ENCODE measurements at places on chromosomes 5 and 9.

DNA sequence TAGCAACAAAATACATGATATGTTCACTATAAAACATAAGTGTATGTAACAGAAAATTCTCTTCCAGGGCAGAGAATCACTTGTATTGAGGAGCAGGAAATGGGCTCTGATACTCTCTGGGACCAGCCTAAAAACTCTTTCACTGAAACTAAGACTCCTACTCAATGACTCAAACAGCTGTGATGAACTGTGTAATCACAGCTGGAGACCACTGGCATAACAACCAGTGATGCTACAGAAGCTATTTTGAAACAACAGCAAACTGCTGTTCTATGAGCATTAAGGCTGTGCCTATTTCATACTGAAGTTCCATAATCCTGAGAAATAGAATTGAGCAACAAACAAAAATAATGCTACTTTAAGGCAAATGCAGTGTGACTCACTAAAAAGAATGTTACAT lies 594.0 kb downstream of the HINT1 start:
- no peak for DNase-seq

DNA sequence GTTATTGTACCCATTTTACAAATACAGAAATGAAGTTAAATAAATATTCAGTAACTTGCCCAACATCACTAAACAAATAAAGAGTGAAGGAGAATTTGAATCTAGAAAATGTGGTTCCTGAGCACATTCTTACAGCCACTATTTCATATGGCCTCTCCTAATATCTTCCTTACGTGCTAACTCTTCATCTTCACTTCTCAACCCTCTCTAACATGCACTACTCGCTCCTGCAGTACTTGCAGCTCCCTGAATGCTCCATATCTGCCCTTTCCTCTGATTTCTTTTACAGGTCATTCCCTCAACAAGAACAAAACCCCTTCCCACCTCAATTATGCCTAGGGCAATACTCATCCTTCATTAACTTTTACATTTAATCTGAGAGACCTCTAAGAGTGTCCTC lies 711.5 kb downstream of the CETN3 start:
- no peak for DNase-seq

DNA sequence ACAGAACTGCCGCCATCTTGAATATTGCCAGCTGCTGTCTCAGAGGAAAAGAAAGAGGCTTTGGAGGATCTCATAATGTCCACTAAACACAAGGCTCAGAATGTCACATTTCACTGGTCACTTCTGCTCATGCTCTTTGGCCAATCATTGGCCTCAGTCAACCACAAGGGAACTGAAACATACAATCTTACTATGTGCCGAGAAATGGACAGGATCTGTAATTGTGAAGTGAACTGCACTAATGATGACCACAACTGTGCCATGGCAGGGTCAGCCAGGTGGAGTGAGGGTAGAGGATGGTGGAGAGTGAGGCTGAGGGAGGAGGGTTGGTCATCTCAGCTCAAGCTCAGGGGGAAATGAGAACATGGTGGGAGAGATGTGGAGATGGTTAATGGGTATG lies 32.8 kb downstream of the GDNF start:
- no peak for DNase-seq

GRCh38 chr5:153445875-153446579 lies 44.4 kb upstream of the GRIA1 start:
- DNase-seq, result no peak

DNA sequence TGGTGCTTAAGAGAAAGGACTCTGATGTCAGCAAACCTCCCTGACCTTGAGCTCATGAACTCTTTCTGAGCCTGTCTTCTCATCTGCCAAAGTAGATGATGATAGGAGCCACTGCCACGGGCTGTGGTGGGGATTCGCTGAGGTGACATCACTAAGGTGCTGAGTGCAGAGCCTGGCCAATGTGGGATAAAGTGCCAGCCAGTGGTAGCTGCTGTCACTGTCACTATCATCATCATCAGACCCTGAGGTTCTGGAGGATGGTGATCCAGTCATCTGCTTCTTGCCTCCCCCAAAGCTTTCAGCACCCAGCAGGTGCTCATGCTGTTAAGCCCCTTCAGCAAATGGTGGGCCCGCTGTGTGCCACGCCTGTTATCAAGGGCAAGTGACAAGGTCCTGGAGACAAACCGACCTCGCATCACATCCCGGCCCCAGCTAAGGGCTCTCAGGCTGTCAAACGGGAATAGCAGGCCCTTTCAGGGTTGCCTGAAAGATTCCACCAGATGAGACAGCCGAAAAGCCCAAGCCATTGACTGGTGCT lies 6.4 kb downstream of the FPGS start:
- DNase-seq, result no peak

DNA sequence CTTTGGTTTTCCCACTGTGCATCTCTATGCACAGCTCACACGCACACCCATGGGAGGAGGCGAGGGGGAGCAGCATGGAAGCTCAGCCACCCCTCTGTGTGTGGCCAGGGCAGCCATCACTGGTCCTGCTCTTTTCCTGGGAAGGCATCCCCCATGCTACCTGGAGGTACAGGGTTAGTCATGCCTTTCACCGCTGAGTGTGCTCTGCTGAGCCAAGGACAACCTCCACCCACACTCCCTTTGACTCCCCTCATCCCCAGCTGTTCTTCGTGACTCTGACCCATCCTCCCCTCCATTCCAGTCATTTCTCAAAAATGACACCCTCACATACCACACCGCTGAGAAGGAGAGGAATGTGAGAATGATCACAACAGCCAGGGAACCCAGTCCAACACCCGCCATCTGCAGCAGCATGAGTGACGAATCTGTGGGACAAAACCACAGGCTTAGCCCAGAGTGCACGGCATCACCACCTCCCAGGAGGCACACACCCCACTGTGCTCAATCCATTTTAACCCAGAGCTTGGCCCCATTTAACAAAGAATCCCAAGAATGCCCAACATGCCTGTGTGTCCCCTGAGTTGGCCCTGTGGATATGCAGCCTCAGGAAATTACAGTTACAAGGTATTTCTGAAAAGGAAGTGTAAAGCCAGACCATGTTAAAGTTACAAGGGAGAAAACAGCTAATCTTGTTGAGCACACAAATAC lies 133.4 kb downstream of the SUSD1 start:
- DNase-seq, result no peak

GRCh38 chr9:27791311-27791710 lies 218.0 kb upstream of the C9orf72 start:
- DNase-seq, result no peak

DNA sequence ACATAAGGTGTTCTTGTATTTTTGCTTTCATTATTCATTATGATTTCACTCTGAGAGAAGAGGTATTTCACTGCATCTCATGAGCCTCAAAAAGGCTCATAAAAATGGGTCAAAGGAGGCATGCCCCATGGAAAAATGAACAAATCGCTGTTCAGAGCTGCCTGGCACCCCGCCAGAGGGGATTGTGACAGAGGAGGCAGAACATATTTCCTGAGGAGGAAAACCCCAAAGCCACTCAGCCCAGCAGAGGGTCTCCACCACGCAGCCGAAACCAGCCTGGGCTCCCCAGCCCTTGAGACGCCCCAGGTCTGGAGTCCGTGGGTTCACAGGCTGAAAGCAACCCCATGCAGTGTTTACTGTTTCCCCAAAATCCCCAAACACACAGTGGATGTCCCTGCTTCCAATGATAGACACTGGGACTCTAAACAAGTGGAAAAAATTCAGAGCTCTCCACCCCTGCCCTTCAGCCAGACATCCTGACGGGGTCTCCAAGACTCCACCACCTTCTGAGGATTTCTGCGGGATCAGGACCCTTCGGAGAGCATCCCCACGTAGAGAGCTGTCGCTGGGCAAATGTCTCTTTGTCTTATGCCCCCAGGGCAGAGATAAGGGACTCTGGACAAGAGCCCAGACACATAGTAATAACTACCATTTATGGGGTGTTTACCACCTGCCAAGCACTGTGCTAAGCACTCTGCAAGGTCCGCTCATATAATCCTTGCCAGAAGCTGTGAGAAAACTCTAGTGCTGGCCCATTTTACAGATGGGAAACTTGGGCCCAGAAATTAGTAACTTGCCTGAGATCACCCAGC lies 122.3 kb downstream of the PAX5 start:
- no peak for DNase-seq

DNA sequence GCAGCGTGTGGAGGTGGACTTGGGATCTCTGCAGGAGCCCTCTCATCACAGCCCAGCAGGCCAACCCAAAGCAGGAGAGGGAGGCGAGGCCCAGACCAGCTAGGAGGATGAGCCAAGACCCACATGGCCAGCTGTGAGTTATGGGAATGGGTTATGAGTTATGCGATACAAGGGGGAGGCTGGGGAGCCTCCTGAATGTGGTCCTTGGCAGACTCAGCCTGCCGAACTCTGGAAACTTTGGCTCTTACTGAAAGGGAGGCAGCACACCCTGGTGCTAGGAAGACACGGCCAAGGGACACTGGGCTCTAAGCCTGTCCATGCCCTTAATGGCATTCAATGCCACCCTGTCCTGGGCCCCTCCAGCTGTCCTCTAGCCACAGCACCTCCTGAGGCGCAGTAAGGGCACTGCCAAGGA lies 7.7 kb upstream of the VAV2 start:
- DNase-seq, result no peak

- no peak for DNase-seq
Observed at GRCh38 chr5:82817897-82818676, 259.1 kb downstream of the TMEM167A start.

GRCh38 chr5:156094001-156094400 lies 233.0 kb upstream of the SGCD start:
- peak; percentile 6 for DNase-seq

GRCh38 chr5:154776167-154776566 lies 21.0 kb downstream of the LARP1 start:
- no peak for DNase-seq

GRCh38 chr5:13303445-13303844 lies 641.0 kb downstream of the DNAH5 start:
- no peak for DNase-seq

GRCh38 chr5:57655228-57655627 lies 172.6 kb upstream of the ACTBL2 start:
- DNase-seq, result no peak

- no peak for DNase-seq
Observed at GRCh38 chr9:100063185-100063584, 35.6 kb downstream of the ERP44 start.

- no peak for DNase-seq
Observed at GRCh38 chr9:135925496-135926133, 18.3 kb upstream of the CAMSAP1 start.

- DNase-seq, result no peak
Observed at GRCh38 chr9:112541685-112542084, 55.1 kb downstream of the KIAA1958 start.

- no peak for DNase-seq
Observed at GRCh38 chr5:143379606-143380005, 23.9 kb downstream of the NR3C1 start.

DNA sequence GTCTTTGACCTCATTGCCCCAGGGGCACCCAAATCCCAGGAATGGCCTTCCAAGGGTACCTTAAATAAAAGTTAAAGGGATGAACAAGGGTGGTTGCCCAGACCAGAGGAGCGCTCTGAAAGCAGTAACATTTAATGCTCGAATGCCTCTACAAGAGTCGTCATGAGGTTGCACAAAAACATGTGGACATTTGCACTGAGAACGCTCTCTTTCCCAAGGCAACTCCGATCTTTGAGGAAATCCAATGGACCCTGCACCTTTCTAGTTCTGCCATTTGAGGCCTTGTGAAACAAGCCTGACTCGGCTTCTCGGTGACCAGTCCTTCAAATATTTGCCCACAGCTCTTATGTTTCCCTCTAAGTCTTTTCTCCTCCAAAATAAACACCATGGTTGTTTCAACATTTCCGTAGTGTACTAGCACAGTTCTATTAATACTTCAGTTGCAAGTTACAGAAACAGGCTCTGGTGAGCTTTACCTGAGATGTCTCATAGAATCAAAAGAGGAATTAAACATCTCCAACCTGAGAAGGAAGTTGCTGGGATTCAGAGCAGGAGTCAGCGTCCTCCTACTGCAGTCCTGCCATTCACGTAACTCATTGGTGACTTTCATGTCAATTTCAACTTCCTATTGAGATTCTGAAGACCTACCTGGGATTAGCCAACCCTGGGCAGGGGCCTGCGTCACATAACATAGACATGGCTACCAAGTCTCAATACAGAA lies 168.8 kb upstream of the RAI14 start:
- no peak for DNase-seq

DNA sequence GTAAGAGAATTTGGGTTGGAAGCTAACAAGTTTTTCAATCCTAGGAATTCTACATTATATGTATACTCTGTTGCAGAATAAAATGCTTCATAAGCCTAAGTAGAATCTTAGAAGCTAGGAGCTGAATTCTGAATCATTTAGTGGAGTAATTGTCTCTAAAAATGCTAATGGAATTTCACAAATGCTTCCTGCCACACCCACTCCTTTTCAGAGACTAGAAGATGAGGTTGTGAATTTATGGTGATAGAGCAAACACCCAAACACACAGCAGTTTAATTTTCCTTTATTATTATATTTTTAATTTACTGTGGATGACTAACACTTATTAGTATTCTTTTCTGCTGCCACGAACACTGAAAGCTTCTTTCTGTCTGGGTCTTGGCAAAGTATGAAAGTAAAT lies 208.0 kb upstream of the PDE4D start:
- DNase-seq, result no peak

- peak; percentile 62 for DNase-seq
Observed at GRCh38 chr9:137666955-137667670, 48.3 kb downstream of the EHMT1 start.

DNA sequence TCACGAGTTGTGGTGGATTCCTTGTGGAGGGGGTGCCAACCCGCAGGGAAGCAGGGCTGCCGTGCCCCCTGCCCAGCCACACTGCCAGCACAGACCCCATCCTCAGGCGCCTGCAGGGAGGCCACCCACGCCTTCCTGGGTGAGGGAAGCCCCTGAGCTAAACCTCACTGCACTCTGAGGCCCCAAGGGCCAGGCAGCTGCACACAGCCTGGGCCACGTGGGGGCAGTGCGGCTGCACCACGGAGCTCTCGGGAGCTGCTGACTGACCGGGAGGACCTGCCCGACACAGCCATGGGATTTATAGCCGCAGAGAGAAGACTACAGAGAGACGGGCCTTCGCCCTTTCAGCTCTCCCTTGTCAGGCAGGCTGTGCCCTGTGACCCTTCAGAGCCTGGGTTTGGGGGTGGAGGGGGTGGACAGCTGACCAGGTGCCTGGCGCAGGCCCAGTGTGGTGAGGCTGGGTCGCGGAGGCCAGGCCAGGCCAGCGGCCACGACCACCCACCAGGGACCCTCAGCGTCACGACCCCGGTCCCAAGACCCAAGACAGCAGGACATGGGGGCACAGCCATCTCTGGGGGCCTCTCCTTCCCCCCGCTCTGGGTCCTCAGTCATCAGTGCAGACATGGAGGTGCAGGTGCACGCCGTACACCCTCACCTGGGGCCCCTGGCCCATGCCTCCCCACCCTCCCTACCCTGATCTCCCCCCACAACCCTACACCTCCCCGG lies 4.3 kb upstream of the AHRR start:
- peak; percentile 64 for DNase-seq

All from neuronal stem cell (in vitro differentiated cells).